ENCODE measurements at places on chromosomes 3 and 15. TPM values are rescaled to one million over a fixed set of nuclear protein-coding genes. Genes with fewer than 3 reads are reported as not detected.

PAQR5 gene
- polyA plus RNA-seq, result 19.2 TPM

IDH2 gene
- 41.3 TPM for polyA plus RNA-seq

SCN11A gene
- polyA plus RNA-seq, result not detected

GOLGA6L25 gene
- not detected for polyA plus RNA-seq

LRRC3B gene
- not detected for polyA plus RNA-seq

CYP8B1 gene
- polyA plus RNA-seq, result not detected

PTPRG gene
- 11.7 TPM for polyA plus RNA-seq

TRIM42 gene
- polyA plus RNA-seq, result not detected

FHIT gene
- polyA plus RNA-seq, result 1.5 TPM

KCNMB2 gene
- not detected for polyA plus RNA-seq

CCRL2 gene
- polyA plus RNA-seq, result not detected

FAM81A gene
- 0.97 TPM for polyA plus RNA-seq

NPAP1 gene
- not detected for polyA plus RNA-seq

C3orf20 gene
- polyA plus RNA-seq, result not detected

ACAD11 gene
- 11.9 TPM for polyA plus RNA-seq

ITIH3 gene
- polyA plus RNA-seq, result not detected
